ENCODE measurements at places on chromosomes 16 and 17. TPM values are rescaled to one million over a fixed set of nuclear protein-coding genes. Genes with fewer than 3 reads are reported as not detected.

The C16orf74 gene
- 3.8 TPM for total RNA-seq

The KRTAP4-5 gene
- total RNA-seq, result not detected

The KRT13 gene
- total RNA-seq, result not detected

The CCL17 gene
- total RNA-seq, result not detected

The ALOX12B gene
- 0.39 TPM for total RNA-seq

The TLE7 gene
- total RNA-seq, result not detected

The VMO1 gene
- 39.7 TPM for total RNA-seq

The DNAH9 gene
- 6.2 TPM for total RNA-seq

GRCh38 chr16:1027501-1027815 lies 45.1 kb upstream of the SSTR5 start:
- DNase-seq, result no peak

- DNase-seq, result no peak
Observed at GRCh38 chr16:66382171-66382965, 15.9 kb downstream of the CDH5 start.

DNA sequence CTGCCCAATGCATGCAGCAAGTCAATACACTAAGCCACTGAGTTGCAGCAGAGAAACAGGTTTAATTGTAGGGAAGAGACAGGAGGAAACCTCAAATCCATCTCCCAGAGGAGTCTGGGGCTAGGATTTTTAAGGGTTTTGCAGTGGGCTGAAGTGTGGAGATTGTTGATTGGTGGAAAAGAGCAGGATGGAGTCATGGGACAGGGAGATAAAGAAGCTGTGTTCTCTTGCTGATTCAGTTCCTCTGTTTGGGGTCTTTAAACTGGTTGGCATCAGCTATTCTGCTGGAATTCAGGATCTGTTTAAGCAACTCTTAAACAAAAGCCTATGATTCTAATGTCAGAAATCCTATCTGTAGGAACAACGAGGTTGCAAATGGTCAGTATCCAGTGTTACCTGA lies 180.8 kb upstream of the CACNG3 start:
- DNase-seq, result no peak

DNA sequence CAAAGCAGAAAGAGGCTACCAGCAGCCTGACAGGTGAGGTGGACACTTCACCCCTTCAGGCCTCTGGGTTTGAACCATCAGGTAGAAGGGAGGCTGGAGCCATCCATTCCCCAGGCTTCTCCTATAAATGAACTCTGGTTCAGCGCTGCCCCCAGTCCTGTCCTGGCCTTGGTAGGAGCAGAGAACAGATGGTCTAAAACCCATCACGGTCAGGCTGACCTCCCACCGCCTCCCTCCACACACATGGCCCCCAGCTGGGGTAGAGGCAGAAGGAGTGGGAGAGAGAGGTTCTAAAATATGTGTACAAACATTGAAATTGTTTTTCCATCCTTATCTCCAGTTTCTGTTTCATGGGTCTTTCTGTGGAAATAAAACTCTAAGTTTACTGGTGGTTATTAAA lies 59.7 kb upstream of the DNAJA2 start:
- DNase-seq, result no peak

DNA sequence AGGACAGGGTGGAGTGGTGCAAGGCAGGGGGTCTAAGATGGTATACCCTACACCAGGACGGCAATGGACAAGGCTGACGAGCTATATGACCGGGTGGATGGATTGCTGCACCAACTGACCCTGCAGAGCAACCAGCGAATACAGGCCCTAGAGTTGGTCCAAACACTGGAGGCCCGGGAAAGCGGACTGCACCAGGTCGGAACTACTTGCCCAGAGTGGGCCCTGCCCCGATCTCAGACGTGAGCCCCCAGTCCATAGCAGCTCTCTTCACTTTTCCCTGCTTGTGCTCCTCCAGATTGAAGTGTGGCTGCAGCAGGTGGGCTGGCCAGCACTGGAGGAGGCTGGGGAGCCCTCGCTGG lies 3.1 kb downstream of the PLEKHG4 start:
- DNase-seq, result no peak

- DNase-seq, result no peak
Observed at GRCh38 chr16:27238016-27238587, 30.5 kb downstream of the NSMCE1 start.

- no peak for DNase-seq
Observed at GRCh38 chr16:88373211-88373610, 9.5 kb upstream of the ZNF469 start.

GRCh38 chr16:73846007-73846330 lies 450.6 kb upstream of the PSMD7 start:
- no peak for DNase-seq

GRCh38 chr17:77460514-77461046 lies 319.8 kb downstream of the SEC14L1 start:
- peak; percentile 75 for DNase-seq

GRCh38 chr17:47203984-47204721 lies 5.0 kb upstream of the MYL4 start:
- no peak for DNase-seq

DNA sequence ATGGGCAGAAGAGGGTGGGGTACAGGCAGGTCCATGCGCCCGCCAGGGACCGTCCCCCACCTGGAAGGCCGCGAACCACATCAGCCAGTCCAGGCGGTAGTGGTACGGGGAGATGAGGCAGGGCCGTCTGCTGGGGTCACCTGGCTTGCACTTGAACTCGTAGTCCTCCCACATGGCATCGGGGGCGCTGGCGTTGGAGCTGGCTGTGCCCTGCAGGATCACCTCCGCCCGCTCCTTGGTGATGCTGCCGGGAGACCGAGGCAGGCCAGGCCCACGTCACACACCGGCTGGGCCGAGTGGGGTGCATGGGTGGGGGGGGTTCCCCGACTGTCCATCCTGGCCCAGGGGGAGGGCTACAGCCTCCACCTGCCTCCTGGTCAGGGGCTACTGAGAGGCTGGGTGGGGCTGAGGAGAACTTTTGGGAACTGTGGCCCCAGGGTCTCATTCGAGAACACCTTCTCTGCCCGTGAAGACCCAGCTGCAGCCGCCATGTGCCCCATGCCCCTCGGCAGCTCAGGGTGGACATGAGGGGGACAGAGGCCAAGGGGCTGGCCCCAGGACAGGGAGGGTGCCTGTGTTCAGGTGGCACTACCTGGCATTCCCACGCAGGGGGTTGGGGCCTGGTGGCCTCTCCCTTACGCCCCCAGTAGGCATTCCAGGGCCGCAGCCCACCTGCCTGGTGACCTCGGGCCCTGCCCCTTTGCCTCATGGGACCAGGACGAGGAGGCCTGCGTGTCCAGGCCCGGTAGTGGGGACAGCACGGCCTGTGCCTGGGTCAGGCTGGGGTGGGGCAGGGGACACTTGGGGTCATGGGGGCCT lies 69.5 kb upstream of the GNG13 start:
- no peak for DNase-seq

GRCh38 chr16:72901000-72901627 lies 146.8 kb downstream of the ZFHX3 start:
- no peak for DNase-seq

GRCh38 chr16:27838536-27839175 lies 224.9 kb downstream of the GSG1L start:
- DNase-seq, result no peak

DNA sequence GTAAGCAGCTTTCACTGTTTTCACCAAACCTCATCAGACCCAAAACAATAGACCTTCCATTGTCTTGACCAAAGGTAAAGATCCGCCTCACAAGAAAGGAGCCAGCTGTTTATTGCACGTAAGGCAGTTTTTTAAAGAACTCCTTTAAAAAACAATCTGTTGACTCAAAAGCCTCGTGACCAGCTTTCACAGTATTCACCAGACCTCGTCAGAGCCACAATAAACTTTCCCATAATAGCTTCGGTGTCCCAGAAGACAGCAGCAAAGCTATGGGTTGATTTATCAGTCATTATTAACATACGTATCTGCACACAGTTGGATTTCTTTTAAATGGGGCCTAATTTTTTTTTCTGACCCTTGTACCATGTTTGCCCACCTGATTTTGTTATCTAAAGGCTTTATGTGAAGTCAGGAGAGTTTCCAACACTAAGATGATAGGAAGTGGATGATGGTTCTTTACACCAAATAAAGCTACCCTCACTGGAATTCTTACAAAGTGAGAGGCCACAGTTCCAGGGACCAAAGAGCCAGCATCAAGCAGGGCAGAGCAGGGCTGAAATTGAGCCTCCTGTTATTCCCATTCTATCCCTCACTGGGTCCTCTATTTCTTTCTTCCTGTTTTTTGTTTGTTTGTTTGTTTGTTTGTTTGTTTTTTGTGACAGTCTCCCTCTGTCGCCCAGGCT lies 17.6 kb upstream of the HELZ start:
- DNase-seq, result no peak

DNA sequence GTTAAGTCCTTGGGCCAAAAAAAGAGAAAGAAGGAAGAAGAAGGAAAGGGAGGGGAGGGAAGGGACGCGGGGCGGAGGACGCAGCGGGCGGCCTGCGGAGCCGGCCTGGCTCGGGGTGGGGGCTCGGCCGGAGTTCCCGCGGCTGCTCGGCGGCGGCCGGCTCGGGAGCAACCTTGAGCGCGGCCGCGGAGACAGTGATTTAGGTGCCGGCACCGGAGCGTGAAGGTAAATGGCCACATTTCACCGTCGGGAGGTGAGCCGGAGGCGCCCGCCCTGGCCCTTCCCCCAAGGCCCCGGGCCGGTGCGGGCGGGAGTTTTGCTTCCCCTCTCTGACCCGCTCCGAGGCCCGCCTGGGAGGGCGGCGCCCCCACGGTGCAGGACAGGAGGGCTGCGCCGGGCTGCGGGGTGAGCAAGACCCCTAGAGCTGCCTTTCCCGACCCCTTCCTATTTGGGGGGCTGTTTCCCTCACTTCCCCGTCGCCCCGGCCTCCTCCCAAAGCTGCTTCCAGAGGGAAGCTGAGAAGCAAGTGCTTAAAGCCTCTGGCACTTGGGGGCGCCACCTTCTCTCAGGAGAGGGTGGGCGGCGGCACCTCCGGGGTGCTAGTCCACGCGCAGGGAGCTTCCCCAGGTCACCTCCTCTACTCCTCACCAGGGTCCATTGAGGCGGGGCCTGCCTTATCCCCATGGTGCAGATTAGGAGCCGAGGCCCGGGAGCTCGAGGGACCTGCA lies 56.5 kb downstream of the MRM1 start:
- DNase-seq, result peak; percentile 3

- DNase-seq, result no peak
Observed at GRCh38 chr16:74936902-74937560, 47.9 kb downstream of the WDR59 start.

DNA sequence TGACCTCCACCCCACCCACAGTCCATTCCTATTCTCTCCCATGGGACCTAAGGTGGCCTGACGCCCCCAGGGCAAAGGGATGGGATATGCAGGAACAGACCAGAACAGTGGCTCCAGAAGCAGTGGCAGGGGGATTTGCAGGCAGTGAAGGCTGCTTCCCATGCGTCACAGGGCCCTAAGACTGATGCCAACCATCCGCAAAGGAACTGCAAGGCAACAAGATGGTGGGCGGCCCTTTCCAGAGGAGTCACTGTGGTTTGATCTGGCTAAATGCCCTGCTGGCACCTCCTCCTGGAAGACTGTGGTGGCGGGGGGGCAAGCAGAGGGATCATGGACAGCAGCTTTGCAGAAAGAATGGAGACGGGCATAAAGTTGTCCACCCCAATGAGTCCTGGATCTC lies 4.4 kb upstream of the SLC39A11 start:
- no peak for DNase-seq

DNA sequence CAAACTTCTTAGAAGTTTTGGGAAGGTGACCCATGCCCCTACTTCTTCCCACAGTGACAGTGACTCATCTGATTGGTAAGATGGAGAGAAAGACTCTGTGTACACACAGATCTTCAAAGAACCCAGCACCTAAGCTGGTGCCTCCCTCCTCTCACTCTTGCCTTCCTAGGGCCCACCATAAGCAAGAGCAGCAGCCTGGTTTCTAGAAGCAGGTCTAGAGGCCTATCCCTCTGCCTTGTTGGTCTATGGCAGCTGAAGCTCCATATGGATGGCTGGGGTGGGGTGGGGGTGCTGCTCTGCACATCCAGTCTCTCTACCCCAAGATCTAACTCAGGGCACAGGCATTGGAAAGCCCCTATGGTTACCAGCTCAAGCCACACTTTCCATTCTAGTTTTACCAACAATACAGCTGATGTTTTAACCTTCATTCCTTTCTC lies 47.5 kb downstream of the STAT3 start:
- no peak for DNase-seq

- no peak for DNase-seq
Observed at GRCh38 chr16:54216268-54216667, 70.3 kb downstream of the IRX3 start.

- DNase-seq, result no peak
Observed at GRCh38 chr17:76735006-76735405, 2.1 kb downstream of the SRSF2 start.

GRCh38 chr17:57368637-57369336 lies 112.5 kb downstream of the MSI2 start:
- DNase-seq, result no peak

GRCh38 chr16:87108941-87109340 lies 208.3 kb downstream of the C16orf95 start:
- no peak for DNase-seq
